GM12864 (cell line): ENCODE measurements at places on chromosomes 1 and 21.

GRCh38 chr1:110463725-110464124 lies 12.8 kb downstream of the PROK1 start:
- DNase-seq = no peak

DNA sequence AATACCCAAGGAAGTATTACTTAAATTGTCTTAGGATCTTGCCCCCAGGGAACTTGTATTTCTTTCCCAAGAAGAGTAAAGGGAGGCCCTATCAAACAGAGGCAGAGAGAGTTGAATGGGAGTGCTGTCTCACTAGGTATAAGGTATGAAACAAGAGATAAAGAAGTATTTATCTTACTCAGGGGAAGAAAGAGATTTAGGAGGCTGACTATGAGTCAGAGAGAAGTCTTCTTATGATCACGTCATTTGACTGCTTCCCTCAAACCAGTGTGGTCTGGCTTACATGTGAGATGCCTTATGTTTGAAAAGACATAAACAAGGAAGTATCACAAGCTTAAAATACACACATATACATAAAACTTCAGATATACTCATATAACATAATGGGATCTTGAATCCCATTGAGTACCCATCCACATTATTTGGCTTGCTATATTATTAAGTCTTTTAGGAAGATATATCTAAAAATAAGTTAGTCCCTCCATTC lies 29.6 kb downstream of the DUSP10 start:
- DNase-seq = peak; percentile 68

GRCh38 chr1:17007121-17007520 lies 4.6 kb downstream of the ATP13A2 start:
- DNase-seq = no peak

- no peak for DNase-seq
These were observed at the start of gene AADACL3 for GRCh38 chr1:12715896-12716437. Gene AADACL3 (plus strand): TSS chr1:12716110. CDS start chr1:12716177, 67 bp downstream.

DNA sequence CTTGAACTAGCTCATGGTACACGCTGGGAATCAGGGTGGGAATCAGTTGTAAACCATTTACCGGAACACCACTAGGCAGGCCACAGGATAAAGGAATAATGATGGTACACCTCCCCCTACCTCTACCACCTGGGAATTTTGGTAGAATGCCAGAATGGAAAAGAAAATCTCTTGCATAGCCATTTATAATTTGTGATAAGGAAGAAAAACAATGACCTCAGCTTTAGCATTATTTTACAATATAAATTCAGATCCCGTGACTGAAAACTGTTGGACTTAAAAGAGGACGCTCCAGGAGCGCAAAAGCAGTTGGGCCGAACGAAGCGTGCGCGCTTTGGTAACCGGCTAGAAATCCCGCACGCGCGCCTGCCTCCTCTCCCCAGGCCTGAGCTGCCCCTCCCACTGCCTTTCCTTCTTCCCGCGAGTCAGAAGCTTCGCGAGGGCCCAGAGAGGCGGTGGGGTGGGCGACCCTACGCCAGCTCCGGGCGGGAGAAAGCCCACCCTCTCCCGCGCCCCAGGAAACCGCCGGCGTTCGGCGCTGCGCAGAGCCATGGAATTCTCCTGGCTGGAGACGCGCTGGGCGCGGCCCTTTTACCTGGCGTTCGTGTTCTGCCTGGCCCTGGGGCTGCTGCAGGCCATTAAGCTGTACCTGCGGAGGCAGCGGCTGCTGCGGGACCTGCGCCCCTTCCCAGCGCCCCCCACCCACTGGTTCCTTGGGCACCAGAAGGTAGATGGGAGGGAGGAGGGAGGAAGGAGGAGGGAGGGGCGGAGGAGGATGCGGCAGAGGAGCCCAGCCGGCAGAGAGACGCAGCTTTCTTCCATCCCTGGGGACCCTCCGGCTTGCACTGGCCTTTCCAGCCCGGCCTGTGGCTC lies at the start of gene CYP4X1:
CYP4X1 (plus strand) TSS at position 402 of the 873 bp plus-strand sequence; CDS start at position 551, 149 bp downstream.
- DNase-seq = no peak

GRCh38 chr1:29696656-29697390 lies 460.5 kb downstream of the PTPRU start:
- DNase-seq = no peak

DNA sequence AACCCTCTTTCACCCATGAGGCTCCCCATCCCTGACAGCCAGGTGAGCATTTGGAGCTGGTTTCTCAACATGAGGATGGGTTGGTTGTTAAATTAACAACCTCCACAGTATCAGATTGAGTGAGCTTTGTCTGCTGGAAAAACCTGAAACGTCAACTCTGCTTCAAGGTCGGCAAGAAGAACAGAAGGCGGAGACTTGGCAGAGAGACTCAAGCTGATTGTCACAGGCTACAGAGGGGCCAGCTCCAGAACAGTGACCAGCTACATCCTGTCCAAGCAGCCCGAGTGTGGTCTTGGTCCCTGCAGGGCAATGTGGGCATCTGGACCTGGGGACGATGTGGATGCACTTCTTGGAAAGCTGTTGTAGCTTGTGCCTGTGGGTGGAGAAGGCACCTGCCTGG lies 36.6 kb upstream of the TMEM51 start:
- DNase-seq = no peak

DNA sequence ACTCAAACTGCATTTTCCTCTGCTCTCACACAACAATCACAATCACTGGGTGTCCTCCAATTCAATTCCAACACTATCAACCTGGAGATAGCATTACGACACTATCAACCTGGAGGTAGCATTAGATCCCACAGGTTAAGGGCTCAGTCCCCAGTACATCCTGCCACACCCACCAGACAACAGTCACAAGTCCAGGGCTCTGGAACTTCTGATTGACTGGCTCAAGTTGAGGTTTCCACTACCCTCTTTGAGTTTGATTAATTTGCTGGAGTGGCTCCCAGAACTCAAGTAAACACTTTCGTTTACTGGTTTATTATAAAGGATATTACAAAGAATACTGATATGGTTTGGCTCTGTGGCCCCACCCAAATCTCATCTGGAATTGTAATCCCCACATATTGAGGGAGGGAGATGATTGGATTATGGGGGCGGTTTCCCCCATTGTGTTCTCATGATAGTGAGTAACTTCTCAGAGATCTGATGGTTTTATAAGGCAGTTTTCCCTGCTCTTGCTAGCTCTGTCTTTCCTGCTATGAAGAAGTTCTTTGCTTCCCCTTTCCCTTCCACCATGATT lies 49.6 kb upstream of the ARHGAP29 start:
- no peak for DNase-seq

GRCh38 chr1:204578867-204579664 lies 62.9 kb downstream of the MDM4 start:
- DNase-seq = peak; percentile 45

DNA sequence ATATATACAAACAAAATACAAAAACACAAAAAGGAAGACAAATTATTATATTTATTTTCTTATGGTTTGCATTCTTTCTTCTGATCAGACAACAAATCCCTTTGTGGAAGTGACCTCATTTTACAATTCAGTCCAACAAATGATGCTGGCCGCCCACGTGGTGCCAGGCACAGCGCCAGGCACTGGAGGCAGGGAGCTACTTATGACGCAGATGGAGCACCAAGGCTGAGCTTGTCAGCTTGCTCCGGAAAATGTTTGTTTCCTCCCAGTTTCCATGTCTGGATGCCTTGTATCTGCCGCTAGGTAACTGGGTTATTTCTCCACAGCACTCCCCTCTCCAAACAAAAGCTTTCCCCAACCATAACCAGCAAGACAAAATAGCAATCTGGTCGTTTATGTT lies 30.7 kb upstream of the CD34 start:
- DNase-seq = no peak

GRCh38 chr1:43796111-43796581 lies 88.8 kb downstream of the ST3GAL3 start:
- no peak for DNase-seq

- no peak for DNase-seq
These were observed 20.2 kb upstream of the MTR start for GRCh38 chr1:236774926-236775325.

- no peak for DNase-seq
These were observed 45.1 kb upstream of the PALMD start for GRCh38 chr1:99600782-99601181.

DNA sequence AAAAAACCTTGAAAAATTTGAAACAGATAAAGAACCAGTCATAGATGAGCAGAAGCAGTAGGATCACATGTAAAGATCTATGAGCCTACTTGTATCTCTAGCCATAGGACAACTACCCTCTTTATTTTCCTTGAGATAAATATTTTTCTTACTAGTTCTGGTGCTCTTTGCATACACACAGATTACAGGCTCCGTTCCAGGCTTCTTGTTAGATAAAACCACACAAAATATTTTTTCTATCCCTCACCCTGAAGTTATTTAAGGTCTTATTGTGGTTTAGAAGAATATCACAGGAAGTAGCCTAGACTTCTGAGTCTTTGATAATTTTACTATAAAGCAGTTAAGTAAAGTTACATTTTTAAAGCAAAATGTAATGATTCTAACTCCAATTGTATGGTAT lies 512.2 kb downstream of the NEGR1 start:
- no peak for DNase-seq

DNA sequence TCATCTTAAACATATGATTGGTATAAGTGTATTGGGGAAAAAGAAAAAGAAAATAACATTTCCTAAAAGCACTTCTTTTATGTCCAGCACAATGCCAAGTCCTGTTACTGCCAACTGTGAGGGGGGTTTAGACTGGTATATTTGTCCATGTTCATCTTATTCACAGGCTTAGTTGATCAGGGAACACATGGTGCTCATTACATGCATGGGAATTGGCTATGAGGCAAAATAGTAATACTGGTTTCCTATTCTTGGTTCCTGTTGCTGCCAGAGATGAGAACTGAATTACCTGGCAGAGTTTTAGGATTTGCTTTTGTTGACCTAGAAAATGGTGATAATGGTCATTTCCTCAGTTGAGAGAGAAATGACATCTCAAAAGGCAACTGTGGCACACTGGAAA lies 398.8 kb downstream of the DUSP10 start:
- DNase-seq = no peak

DNA sequence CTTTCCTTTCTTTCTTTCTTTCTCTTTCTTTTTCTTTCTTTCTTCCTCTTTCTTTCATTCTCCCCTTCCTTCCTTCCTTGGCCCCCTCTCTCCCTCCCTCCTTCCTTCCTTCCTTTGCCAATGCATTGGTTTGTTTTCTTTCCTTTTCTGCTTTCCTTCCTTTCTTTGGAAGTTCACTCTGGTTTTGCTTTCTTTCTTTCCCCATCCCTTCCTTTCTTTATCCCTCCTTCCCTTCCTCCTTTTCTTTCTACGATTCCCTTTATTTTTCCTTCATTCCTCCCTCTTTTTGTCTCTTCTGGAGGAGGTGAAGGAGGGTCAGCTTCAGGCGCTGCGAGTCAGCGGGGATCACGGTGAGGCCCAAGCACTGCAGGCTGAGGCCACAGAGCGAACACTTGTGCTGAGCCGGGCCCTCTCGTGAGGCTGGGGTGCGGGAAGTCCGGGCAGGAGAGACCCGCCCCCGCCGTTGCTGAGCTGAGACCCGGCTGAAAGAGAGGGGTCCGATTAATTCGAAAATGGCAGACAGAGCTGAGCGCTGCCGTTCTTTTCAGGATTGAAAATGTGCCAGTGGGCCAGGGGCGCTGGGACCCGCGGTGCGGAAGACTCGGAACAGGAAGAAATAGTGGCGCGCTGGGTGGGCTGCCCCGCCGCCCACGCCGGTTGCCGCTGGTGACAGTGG lies 1.5 kb downstream of the SIM2 start:
- DNase-seq = no peak

GRCh38 chr1:36919491-36920145 lies 114.7 kb downstream of the GRIK3 start:
- no peak for DNase-seq

- DNase-seq = no peak
These were observed 698 bp downstream of the MOV10 start for GRCh38 chr1:112674986-112675727.

GRCh38 chr1:164479242-164479641 lies 79.7 kb upstream of the PBX1 start:
- DNase-seq = no peak

DNA sequence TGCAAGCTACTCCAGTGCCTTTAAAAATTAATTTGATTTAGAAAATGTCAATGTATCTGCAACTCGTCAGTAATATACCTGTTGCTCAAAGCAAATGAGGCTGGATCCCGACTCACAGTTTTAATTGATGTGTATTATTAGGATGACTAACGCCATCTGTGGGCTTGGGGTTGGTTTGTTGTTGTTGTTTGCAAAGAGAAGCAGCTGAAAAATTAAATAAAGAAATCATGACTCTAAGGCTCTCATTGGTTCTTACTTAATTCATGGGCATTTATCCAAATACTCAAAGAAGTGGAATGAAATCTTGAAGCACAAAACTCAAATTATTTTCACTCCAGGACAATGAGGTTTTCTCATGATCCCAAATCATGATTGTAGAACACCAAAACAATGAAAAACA lies 46.4 kb downstream of the SEC16B start:
- DNase-seq = no peak

- no peak for DNase-seq
These were observed 39.9 kb upstream of the AJAP1 start for GRCh38 chr1:4614371-4615137.

DNA sequence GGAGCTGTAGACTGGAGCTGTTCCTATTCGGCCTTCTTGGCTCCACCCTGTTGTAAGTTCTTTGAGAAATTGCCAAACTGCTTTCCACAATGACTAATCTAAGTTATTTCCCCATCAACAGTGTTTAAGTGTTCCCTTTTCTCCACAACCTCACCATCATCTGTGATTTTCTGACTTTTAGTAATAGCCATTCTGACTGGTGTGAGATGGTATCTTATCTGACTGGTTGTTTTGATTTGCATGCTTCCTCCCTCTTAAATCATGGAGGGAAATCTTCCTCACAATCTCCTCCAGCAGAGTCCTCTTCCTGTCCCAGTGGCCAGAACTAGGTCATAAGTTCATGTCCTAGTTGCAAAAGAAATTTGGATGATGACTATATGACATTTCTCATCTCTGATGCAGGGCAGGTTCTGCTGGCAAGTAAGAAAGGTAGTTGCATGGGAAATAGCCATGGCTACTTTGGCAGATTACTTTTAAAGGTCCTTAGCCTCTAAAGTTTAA lies 294.0 kb downstream of the LRRC40 start:
- no peak for DNase-seq

DNA sequence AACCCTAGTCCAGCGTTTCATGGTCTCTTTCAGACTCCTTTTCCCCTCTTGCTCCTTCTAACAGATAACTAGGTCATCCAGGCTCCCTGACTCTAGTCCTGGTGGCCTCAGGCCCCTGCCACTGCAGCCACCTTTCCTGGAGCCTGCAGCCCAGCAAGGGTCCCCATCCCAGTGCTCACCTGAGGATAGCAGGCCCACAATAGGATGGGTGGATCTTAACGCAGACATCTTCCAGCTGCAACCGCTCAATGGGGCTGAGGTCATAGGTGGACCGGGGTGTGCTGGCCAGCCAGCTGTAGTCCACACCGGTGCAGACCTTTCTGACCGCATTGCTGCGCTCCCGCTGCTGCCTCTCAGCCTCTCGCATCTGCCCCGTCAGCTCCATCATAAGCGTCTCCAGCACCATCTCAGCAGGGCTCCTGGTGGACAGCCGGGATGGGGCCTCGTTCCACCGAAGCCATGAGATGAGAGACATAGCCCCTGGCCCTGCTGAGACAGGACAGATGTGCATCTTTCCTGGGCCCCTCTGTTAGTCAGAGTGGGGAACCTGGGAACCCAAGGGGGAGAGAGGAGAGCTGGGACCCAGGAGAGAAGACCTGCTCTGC lies 10.9 kb downstream of the RD3 start:
- DNase-seq = no peak
